ENCODE measurements at places on chromosomes 16 and 17.

GRCh38 chr17:73929860-73930430, 273.5 kb upstream of the RPL38 start:
- no peak for DNase-seq

GRCh38 chr17:82333279-82334171, at the start of gene SECTM1:
TSS of gene SECTM1 (minus strand) at chr17:82333766. CDS start at chr17:82327240, 6,526 bp downstream.
- DNase-seq, result peak; percentile 68

- no peak for DNase-seq
Observed at GRCh38 chr16:51167170-51167895, 16.3 kb upstream of the SALL1 start.

DNA sequence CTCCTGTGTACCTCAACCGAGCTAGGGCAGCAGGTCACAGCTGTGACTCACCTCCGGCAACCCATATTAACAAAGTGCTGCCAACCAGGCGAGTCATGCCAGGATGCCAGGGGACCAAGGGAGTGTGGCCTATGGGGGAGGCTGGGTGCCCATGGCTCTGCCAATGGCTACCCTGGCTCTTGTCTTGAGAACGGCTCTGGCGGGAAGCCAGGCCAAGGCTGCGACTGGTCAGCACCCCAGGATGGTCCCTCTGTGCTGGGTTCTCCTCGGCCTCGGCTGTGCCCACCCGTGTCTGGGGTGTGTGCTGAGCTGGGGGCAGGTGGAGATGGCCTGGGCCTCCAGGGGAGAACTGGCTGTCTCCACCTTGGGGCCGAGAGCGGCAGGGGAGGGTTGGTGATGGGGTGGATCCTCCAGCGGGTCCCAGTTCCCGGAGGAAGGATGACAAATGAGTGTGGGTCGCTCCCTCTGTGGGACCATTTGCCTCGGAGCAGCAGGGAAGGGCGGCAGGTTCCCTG, 75.8 kb downstream of the MRC2 start:
- DNase-seq, result peak; percentile 70

DNA sequence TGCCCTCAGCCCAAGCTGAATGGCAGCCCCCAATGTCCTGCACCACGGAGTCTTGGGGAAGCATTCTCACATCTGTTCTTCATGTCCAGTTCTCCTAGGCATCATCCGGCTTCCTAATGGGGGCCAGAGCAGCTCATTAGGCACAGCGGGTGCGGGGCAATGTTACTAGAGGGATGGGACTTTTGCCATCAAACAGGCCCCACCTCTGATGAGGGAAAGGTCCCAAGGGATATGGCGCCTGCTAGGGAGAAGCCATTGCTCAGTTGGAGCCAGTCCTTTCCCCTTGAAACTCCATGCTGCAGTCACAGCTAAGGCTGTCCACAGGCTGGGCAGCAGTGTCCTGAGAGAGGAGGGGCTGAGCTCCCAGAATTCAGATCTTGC, 1.7 kb upstream of the DPH1 start:
- DNase-seq, result no peak

- no peak for DNase-seq
Observed at GRCh38 chr17:47873200-47874090, 22.5 kb upstream of the SP6 start.

DNA sequence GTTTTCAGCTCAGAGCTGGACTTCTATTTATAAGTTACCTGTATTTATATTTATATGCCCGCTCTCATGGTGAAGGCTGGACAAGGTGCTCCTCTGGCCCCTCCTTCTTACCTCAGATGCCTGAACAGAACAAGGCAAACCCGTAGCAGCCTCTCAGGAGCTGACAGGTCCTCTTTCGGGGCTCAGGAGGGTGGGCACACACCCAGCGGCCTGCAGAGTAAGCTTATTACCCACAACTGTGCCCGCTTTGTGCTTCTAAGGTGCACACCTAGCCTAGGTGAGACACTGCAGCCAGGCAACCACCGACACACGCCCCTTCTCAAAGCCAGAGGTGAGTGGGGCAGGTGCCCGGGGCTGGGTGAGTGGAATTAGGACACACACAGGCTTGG, 5.3 kb downstream of the NKIRAS2 start:
- DNase-seq, result no peak

- DNase-seq, result no peak
Observed at GRCh38 chr16:24152826-24153225, 103.3 kb upstream of the CACNG3 start.

DNA sequence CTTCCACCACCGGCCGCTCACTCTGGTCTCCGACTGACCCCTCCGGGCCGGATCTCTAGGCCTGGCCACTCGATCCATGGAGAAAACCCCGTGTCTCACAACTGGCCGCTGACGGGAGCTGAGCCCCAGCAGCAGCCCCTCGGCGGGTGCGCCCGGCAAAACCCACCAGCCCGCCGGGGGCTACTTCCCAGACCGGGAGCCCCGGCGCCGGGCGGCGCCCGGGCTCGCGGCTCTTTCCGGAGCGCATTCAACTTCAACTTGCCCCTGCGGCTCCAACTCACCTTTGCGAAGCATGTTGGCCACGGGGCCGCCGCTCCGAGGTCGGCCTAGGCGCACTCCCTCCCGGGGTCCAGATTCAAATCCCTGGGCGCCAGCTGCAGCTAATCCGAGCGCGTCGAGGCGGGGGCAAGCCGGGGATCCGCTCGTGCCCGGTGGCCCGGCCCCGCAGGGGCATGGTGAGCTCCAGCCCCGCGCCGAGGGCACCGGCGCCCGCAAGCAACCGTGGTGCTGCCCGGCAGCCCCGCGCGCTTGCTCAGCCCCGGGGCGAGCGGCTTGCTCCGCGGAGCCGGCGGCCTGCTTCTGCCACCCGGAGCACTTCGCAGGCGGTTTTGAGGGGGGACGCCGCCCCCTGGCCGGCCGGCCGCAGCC, 438 bp downstream of the RTN4RL1 start:
- no peak for DNase-seq

DNA sequence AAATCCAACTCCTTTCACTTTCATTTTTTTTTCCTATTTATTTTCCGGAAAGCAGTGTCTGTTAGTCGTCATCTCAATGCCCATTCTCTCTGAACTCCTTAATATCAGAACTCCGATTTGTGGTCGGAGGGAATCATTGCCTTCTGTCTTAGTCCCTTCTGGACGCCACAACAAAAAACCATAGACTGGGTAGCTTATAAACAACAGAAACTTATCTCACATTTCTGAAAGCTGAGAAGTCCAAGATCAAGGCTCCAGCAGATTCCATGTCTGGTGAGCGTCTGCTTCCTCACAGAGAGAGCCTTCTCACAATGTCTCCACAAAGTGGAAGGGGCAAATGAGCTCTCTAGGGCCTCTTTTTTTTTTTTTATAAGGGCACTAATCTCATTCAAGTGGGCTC, 296.6 kb upstream of the CDH11 start:
- DNase-seq, result peak; percentile 6

DNA sequence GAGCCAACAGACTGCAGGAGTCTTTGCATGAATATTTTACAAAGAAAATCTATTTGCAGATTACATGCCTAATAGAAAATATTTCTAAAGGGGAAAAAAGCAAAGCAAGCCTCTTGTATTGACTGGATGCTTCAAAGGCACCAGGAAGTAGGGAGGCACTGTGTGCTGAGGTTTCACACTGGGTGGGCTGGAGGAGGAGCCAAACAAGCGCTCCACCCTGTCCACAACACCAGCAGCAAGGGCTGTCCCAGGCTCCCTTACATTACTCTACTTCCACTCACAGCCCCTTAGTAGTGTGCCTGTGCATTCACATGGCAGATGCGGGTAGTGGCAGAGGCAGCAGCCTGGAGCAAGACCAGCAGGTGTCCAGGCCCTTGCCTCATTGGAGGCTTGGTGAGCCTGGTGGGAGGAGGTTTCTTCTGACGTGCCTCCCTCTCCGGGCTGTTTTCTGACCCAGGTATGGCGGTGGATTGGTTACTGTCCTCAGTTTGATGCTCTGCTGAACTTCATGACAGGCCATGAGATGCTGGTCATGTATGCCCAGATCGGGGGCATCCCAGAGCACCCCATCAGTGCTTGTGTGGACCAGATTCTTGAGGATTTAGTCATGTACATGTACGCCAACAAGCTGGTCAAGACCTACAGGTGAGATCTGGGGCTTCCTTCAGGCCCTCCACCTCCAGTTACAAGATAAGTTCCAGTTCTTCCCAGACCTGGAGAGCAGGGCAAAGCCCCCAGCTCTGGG, 7.0 kb upstream of the CCNF start:
- DNase-seq, result no peak

- no peak for DNase-seq
Observed at GRCh38 chr17:61461586-61461966, 9.4 kb downstream of the TBX4 start.

DNA sequence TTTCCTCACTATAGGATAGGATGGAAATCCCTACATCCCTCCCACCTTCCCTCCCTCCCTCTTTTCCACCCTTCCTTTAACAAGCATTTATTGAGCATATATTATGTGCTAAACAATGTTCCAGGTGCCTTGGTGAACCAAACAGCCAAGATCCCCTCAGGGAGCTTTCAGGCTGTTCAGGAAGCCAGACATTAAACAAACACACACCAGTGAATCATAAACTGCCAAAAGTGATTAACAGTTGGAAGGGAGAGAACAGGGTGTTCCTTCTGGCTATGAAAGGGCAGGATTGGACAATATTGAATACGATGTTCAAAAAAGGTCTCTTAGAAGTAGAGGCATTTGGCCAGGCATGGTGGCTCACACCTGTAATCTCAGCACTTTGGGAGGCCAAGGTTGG, 22.8 kb upstream of the CNEP1R1 start:
- DNase-seq, result peak; percentile 4

GRCh38 chr16:21603928-21604327, 4.6 kb downstream of the METTL9 start:
- peak; percentile 25 for DNase-seq

DNA sequence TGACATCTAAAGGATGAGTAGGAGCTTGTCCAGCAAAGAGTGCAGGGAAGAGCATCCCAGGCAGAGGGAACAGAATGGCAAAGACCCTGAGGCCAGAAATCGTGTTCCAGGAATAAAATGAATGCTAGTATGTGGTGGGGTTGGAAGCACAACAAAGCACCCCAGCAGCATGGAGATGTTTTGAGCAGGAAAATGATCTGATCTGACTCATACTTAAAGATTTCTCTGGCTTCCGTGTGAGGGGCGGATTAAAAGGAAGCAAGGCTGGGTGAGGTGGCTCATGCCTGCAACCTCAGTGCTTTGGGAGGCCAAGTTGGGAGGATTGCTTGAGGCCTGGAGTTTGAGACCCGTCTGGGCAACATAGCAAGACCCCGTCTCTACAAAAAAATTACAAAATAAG, 2.3 kb downstream of the SLC5A11 start:
- DNase-seq, result peak; percentile 77

DNA sequence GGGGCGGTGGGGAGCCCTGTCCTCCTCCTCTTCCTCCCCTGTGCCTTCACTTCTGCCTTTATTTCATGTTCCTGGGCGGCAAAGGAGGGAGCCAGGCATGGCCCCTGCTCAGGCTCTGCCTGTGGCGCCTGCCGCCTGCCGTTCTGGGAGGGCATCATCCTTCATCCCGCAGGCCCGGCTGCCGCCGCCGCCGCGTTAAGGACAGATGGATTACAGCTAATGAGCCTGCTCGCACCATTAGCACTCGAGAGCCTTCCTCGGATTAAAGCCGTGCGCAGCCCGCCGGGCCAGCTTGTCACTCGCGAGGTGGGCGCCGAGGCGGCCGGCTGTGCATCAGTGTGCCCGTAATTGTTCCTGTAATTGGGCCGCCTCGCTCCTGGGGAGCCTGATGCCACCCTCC, 127.7 kb upstream of the GSE1 start:
- DNase-seq, result no peak

DNA sequence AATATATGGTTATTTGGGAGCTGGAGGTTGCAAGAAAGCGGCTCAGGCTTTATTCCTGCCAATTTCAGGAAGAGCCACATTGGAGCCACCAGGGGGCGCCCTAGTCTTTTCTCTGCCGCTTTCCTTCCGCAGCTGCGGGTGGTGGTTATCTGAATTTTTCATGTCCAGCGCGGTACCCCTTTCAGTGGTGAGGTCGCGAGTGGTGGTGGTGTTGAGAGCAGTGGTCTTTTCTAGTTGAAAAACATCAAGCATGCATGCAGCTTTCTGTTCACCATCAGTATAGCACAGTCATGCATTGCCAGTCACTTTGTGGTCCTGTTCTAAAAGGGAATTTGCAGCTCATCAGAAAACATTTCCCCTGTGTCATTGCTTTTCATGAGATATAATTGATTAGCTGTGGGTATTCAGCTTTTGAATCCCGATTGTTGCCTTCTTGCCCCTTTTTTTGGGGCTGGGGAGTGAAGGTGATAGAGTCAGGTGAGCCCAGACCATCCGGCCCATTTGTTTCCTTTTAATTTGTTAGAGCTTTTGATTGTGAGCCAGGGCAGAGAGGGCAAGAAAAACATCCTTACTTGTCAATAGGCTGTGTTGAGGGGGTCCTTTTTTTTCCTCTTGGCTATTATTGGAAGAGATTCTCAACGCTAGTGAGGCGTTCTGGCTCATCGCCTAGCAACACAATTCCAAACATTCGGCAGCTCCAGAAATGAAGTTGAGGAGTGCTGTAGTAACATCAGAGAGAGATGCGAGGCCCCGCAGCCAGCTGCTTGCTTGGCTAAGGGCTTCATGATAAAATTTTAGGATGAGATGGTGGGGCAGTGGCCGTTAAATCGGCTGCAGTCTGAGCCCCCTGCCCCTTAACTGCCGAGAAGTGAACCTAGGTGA, 119.0 kb downstream of the SNX29 start:
- DNase-seq, result peak; percentile 65

- DNase-seq, result no peak
Observed at GRCh38 chr17:80835816-80836657, 155.6 kb upstream of the CHMP6 start.

- DNase-seq, result peak; percentile 36
Observed at GRCh38 chr17:66578781-66579489, 256.0 kb upstream of the CACNG5 start.

GRCh38 chr16:20675488-20676267, 21.8 kb downstream of the ACSM1 start:
- peak; percentile 1 for DNase-seq

- DNase-seq, result peak; percentile 28
Observed at GRCh38 chr17:82985973-82986372, 93.4 kb upstream of the METRNL start.

- DNase-seq, result no peak
Observed at GRCh38 chr17:21127509-21128077, 829 bp downstream of the DHRS7B start.

DNA sequence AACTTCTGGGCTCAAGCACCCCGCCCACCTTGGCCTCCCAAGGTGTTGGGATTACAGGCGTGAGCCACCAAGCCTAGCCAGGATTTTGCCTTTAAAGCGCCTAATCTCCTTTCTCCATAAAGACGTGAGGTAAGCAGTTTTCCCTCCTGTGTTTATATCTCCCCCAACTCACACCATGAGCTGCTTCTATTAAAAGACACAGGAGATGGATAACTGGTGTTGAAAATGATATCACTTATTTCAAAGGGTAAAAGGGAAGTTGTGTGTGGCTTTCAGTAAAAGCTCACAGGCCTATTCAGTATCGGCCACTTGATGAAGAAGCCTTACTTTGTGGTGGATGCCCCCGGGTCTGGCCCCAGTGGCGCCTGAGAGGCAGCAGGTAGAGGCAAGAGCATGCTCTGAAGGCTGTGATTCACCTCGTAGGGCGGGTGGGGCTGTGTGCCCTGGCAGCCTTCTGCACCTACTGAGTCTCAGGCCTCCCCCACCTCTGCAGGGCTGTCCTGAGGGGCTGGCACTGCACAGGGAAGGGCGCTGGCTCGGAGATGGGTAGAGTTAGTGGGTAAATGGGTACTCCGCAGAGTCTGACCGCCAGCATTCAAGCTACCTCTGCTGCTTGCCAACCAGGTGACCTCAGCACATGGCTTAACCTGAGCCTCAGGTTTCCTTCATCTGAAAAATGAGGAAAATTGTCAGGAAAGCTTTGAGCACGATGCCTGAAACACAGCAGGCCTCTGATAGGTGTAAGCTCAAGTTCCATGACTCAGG, 146.8 kb downstream of the CLEC16A start:
- DNase-seq, result no peak

GRCh38 chr17:3905017-3905520, 11.2 kb downstream of the P2RX1 start:
- DNase-seq, result no peak
